ENCODE measurements at places on chromosomes 7 and 10. TPM values are rescaled to one million over a fixed set of nuclear protein-coding genes. Genes with fewer than 3 reads are reported as not detected.

The FAM25G gene
- not detected for polyA plus RNA-seq

The EVX1 gene
- polyA plus RNA-seq: 0.05 TPM

The ENTPD7 gene
- polyA plus RNA-seq: 1.8 TPM

The BBS9 gene
- 3.4 TPM for polyA plus RNA-seq

The GIMAP6 gene
- polyA plus RNA-seq: 2.9 TPM

The LIPJ gene
- polyA plus RNA-seq: 1.2 TPM

The SVOPL gene
- not detected for polyA plus RNA-seq

The IGF2BP3 gene
- 0.09 TPM for polyA plus RNA-seq

The NME8 gene
- polyA plus RNA-seq: not detected

The VWDE gene
- 7.9 TPM for polyA plus RNA-seq

Data from pancreas (tissue), 10 donors.